ENCODE measurements at places on chromosomes 6 and 20. TPM values are rescaled to one million over a fixed set of nuclear protein-coding genes. Genes with fewer than 3 reads are reported as not detected.

GRCh38 chr20:59812286-59813125 lies 120.9 kb downstream of the SYCP2 start:
- H3K27ac ChIP-seq, result no peak overlapping the region
- H3K4me3 ChIP-seq, result no peak overlapping the region
- no peaks in the 10 kb centered on the region for H3K36me3 ChIP-seq
- H3K4me1 ChIP-seq, result no peaks in the 10 kb centered on the region
- DNase-seq, result no peak
- H3K27me3 ChIP-seq, result peaks cover 9% of the 10 kb centered on the region

GRCh38 chr6:135052939-135053338 lies 1.7 kb downstream of the HBS1L start:
- peaks cover 12% of the 10 kb centered on the region for H3K4me1 ChIP-seq
- no peak for DNase-seq
- H3K36me3 ChIP-seq, result peaks cover 13% of the 10 kb centered on the region
- H3K27me3 ChIP-seq, result no peaks in the 10 kb centered on the region

GRCh38 chr20:53884859-53885541 lies 185.4 kb downstream of the BCAS1 start:
- peaks cover 54% of the 10 kb centered on the region for H3K4me1 ChIP-seq
- H3K27me3 ChIP-seq, result no peaks in the 10 kb centered on the region
- H3K36me3 ChIP-seq, result no peaks in the 10 kb centered on the region
- peak overlapping the region; percentile 43 for H3K27ac ChIP-seq

GRCh38 chr6:155224618-155225017 lies 39.2 kb upstream of the CLDN20 start:
- DNase-seq, result no peak
- no peak overlapping the region for H3K27ac ChIP-seq
- peaks cover 28% of the 10 kb centered on the region for H3K4me1 ChIP-seq
- peaks cover 12% of the 10 kb centered on the region for H3K36me3 ChIP-seq

DNA sequence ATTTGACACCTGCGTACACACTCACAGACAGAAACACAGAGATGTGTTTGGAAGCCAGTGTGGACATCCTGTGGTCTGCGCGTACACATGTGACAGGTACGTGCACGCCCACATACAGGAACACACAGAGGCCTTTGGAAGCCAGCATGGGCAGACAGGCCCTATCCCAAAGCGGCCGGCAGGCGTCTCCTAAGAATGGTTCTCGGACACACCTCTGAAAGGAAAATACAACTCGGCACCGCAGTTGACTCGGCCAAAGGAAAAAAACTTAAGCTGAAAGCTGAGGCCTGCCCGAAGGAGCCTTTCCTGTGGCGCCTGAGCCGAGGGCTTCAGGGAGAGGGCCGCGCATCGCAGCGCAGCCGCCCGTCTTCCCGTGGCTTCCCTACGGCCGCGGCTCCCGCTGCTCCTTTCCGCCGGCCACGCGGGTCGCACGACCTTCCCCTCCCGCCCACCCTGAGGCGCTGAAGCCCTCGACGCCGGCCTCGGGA lies 1.4 kb upstream of the CEP43 start:
- H3K36me3 ChIP-seq, result peaks cover 36% of the 10 kb centered on the region
- H3K4me1 ChIP-seq, result peaks cover 33% of the 10 kb centered on the region
- peak overlapping the region; percentile 66 for H3K4me3 ChIP-seq
- no peaks in the 10 kb centered on the region for H3K27me3 ChIP-seq
- H3K27ac ChIP-seq, result peak overlapping the region; percentile 89

Gene LAMA5
- total RNA-seq, result 329 TPM

- peaks cover 26% of the 10 kb centered on the region for H3K4me1 ChIP-seq
- H3K36me3 ChIP-seq, result no peaks in the 10 kb centered on the region
- H3K27me3 ChIP-seq, result no peaks in the 10 kb centered on the region
- no peak for DNase-seq
- no peak overlapping the region for H3K4me3 ChIP-seq
- H3K27ac ChIP-seq, result no peak overlapping the region
These were observed 100.5 kb upstream of the SASH1 start for GRCh38 chr6:148242180-148242579.

DNA sequence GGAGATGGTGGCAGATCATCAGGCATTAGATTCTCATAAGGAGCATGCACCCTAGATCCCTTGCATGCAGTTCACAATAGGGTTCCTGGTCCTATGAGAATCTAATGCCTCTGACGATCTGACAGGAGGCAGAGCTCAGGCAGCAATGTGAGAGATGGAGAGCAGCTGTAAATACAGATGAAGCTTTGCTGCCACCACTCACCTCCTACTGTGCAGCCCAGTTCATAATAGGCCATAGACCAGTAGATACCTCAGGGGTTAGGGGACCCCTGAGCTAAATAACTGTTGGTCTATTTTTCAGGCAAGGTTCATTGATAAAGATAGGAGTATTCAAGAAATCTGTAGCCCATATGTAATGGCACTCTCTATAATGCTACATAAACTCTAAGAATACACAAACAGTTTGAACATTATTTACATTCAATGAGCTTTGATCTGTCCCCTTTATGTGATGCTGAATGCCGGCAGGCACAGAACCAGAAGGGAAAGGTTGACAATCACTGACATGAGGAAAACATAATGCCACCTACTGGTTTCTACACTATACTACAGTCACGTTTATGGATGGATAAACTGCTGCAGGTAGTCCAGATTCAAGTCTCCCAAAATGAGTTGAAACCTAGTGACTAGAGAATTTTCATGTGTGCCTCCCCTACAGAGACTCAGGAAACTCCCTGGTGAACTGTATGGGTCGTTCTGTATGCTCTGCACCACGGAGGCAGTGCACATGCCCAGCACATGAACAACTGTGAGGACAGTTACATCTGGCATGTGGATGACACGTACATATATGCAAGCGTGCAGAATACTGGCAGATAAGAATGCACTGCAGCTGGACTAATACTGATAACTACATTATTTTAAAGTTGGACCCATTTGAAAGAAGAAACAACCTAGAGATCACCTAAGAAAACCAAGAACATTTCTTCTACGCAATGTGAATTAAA lies 72.0 kb downstream of the DST start:
- H3K4me3 ChIP-seq, result no peak overlapping the region
- peaks cover 8% of the 10 kb centered on the region for H3K4me1 ChIP-seq
- H3K36me3 ChIP-seq, result peaks cover 45% of the 10 kb centered on the region
- DNase-seq, result no peak
- H3K27ac ChIP-seq, result no peak overlapping the region

GRCh38 chr6:90465686-90466085 lies 121.2 kb downstream of the MAP3K7 start:
- H3K4me3 ChIP-seq, result no peak overlapping the region
- no peak for DNase-seq
- H3K4me1 ChIP-seq, result no peaks in the 10 kb centered on the region
- no peaks in the 10 kb centered on the region for H3K27me3 ChIP-seq
- H3K27ac ChIP-seq, result no peak overlapping the region

DNA sequence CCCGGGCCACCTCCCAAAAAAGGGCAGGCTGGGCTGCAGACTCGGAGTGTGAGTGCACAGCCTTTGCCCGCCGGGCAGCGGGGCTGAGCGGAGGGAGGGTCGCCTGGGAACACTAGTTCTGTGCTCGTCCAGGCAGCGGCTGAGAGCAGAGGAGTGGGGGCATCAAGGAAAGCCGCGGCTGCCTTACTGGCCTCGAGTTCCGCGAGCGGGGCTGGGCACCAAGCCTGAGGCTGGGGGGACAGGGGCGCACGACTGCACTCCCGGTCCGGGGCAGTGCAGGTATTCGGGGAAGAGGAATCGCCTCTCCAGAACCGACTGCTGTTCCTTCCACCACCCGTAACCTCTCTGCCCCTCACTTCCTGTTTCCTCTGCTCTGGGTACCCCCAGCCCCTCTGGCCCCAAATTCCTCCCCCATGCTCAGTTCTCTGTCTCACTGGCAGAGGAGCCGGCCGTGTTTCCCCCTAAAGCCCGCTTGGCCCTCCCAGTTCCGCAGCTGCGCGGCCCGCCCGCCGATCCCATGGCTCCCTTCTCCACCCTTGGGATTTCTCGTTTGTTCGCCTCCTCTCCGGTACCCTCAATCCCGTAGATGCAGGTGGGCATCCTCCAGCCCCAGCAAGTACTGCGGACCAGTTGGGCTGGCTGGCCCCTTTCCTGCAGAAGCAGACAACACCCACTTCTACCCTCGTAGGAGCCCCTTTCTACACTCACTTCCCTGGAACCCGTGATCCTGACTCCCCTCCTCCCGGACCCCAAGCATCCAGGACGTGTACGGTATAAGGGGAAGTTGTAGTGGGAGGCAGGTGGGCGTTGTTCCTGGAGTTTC lies 5.1 kb downstream of the RING1 start:
- H3K4me1 ChIP-seq, result peaks cover 49% of the 10 kb centered on the region
- peak overlapping the region; percentile 95 for H3K4me3 ChIP-seq
- peaks cover 12% of the 10 kb centered on the region for H3K36me3 ChIP-seq
- peaks cover 66% of the 10 kb centered on the region for H3K27me3 ChIP-seq
- peak; percentile 68 for DNase-seq

- no peaks in the 10 kb centered on the region for H3K27me3 ChIP-seq
- H3K4me1 ChIP-seq, result peaks cover 34% of the 10 kb centered on the region
- no peak overlapping the region for H3K4me3 ChIP-seq
- H3K36me3 ChIP-seq, result no peaks in the 10 kb centered on the region
These were observed 108.8 kb upstream of the JARID2 start for GRCh38 chr6:15137086-15137485.

Gene MCM9
- 12.3 TPM for total RNA-seq

Gene SLC32A1
- 0.09 TPM for total RNA-seq
